A172 (cell line): ENCODE measurements at places on chromosomes 3 and 15.

DNA sequence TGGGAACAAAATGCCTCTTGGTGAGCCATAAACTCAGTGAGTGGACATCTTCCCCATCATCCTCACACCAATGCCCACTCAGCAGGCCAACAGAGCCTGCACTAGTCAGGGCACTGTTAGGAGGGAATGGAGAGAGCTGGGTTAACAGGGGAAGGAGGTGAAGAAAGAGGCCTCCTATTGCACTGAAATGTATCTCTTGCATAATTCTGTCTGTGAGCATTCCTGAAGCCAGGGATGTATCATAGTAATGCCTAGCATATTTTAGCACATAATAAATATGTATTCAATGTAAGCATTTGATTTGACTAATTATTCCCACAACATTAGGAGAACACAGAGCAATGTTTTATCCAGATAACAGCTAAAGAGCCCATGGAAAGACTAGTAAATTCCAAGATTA, 81.2 kb downstream of the ANO10 start:
- DNase-seq: no peak

GRCh38 chr3:139935016-139935865, at the start of gene CLSTN2:
Gene CLSTN2 (plus strand): TSS chr3:139935185.
- peak; percentile 20 for DNase-seq

- DNase-seq: no peak
These were observed 13.3 kb downstream of the ETV5 start for GRCh38 chr3:186095561-186096081.

GRCh38 chr15:25182736-25183445, 228.1 kb downstream of the SNRPN start:
- DNase-seq: no peak

DNA sequence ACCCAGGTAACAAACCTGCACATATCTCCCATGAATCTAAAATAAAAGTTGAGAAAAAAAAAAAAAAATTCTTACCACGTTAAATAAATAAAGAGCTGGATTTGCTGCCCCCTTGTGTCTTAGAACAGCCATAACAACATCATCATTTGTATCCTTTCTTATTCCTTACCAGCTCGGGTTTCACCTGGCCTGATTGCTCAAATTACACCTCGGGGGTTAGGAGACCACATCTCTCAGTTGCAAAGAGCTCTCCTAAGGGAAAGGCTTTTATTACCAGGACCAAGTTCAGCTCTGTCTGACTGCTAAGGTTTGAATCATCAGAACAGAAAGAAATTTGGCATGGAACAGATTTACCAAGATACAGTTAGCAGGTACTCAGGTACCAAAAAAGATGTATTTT, 25.8 kb upstream of the RPL39L start:
- DNase-seq: peak; percentile 72

- DNase-seq: no peak
These were observed 11.8 kb downstream of the OXSR1 start for GRCh38 chr3:38177181-38177580.

GRCh38 chr3:52851348-52851747, 16.5 kb upstream of the MUSTN1 start:
- peak; percentile 50 for DNase-seq
